ENCODE measurements at places on chromosomes 13 and 19.

- no peak for DNase-seq
Measured at GRCh38 chr19:5059213-5059574, 90.3 kb downstream of the KDM4B start.

DNA sequence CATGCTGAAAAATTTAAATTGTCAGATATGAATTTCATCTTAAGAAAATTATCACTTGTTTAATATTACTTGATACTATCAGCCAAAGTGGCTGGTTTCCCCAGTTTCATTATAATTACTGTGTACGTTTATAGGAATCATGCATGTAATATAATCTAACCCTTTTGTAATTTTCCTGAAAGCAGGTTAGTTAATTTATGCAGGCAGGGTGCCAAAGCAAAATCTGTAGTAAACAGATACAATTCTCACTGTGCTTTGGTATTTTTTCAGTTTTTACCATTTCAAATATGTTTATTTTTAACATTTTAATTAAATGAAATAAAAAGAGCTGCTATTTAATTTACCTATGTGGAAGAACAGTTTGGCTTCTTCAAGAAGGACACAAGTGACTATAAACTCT is 1227.5 kb upstream of the MIR17HG start:
- DNase-seq: no peak

DNA sequence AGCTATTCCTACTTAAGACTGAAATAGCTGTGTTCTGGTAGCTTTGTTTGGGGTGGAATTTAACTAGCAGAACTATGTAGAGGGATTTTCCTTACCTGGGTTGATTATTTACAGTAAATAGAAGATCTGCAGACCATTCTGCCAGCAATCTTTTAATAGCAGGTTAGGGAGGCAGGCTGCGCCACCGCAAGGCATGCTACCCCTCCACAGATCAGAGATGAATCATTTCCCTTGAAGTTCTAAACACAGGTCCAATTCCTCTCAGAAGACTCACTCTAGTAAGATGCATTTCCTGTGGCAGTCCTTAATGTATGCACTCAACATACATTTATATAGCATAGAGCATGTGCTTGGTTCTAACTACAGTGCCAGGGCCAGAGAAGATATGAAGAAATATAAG is 109.0 kb downstream of the TNFRSF19 start:
- no peak for DNase-seq

GRCh38 chr19:46404753-46405468 is 8.5 kb downstream of the CCDC8 start:
- peak; percentile 36 for DNase-seq

GRCh38 chr13:40668335-40668734 is 1.9 kb upstream of the FOXO1 start:
- peak; percentile 58 for DNase-seq

DNA sequence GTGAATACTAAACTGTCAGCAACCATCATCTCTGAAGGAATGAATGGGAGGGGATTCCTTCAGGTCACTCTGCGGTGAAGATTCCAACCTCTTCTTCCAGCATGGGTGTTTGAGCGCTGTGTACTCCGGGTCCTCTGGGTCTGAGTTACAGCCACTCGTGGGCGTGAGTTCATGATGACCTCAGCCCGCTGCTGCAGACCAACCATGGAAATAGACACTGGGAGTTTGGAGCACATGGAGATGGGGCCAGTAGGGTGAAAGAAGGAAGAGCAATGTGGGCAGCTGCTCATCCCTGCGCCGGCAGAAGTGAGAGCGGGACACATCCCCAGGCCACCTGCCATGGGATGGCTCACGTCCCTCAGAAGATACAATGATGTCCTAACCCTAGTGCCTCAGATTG is 16.8 kb upstream of the RAB20 start:
- no peak for DNase-seq

DNA sequence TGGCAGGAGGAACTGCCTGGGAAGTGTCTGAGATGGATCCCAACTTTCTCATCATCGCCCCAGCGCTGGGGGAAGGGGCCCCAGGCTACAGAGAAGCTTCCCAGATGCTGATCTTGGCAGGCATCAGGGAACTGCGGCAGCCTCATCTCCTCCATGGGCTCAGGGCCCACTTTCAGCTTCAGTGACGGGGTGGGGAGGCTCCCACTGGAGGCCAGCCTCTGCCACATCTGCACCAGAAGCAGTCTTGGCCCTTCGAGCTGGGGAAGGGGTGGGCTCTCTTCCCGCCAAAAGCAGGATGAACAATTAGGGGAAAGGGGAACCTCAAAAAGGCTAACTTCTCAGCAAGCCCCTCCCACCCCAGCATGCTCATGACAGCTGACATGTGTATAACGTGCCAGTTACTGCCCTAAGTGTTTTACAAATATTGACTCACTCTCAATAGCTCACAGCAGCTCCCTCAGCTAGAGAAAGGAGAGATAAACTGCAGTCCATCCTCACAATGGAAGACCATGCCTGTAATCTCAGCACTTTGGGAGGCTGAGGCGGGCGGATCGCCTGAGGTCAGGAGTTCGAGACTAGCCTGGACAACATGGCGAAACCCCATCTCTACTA is 7.1 kb upstream of the S1PR2 start:
- no peak for DNase-seq

- no peak for DNase-seq
Measured at GRCh38 chr19:23972161-23972560, 57.5 kb downstream of the ZNF726 start.

GRCh38 chr19:7494416-7495098 is 5.7 kb upstream of the PEX11G start:
- DNase-seq: no peak

DNA sequence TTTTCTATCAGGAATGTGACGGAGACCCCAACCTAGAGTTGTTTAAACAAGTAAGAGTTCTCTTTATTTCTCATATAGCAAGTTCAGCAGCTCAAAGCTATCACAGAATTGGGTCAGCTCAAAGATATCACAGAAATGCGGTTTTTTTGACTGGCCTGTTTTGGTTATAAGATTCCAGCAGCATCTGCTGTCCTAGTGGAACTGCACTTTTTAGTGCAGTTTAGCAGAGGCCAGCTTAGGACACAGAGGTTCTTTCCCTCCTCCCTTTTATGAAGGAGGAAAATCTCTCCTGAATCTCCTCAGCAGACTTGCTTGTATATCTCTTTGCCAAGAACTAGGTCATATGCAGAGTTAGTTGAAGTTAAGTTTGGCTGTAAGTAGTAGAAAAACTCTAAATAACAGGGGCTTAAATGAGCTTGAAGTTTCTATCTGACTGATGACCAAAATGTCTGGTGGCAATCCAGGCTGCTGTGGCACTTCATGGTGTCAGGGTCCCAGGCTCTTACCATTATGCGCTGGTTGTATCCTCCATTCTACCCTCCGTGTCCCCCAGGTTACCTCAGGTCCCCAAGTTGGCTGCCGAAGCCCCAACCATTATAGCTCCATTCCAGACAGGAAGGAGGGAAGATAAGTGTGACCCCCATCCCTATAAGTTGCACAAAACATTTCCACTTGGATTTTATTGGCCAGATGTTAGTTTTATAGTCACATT is 6.6 kb downstream of the PPP2R1A start:
- no peak for DNase-seq

- no peak for DNase-seq
Measured at GRCh38 chr13:21837841-21838551, 167.1 kb downstream of the FGF9 start.

DNA sequence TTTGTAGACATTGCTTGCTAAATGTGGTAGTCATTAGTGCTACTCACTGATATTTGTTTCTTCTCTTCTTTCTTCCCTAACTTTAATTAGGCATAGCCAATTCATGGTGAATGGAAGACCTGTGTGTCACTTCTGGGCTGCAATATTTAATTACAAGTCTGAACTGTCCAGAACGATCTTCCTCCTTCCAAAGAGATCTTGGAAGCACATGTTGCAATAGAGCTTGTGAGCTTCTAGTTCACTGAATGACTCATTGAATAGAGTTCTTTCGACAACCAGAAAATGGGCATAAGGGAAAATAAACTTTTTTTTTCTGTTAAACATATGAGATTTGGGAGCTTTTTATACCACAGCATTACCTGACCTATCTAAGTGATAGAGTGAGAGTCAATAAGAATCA is 1264.6 kb downstream of the PCDH9 start:
- no peak for DNase-seq

GRCh38 chr13:60758637-60759036 is 361.6 kb downstream of the TDRD3 start:
- DNase-seq: no peak

DNA sequence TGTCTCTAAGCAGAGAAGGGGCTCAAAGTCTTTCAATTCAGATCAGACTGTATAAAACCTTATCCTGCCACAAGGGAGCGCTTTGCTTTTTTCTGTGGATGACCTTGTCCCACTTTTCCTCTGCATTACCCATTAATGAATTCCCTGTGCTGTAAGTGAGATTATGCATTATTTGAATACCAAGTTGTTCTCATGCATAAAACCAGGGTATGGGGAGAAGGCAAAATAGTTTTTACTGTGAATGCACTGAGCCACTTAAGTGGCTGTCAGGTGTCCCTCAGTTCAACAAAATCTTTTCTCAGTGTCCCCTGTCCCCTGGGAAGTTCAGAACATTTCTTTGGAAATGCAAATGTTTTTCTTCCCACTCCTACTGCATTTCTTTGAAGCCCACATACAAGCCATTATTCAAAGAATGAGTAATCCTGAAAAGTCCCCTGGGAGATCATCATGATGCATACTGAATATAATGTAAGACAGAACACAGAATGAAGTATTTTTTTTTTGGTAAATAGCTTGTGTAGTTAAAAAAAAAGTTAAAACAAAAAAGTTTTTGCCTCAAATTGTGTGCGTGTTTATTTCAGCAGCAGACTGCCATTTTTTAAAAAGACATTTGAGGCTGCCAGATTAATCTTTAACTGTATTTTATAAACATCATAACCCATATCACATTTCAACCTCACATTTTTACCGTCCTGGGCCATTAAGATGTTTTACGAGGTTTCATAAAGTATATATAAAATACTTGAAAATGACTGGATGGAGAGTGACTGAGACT is 506.7 kb upstream of the PCDH9 start:
- DNase-seq: peak; percentile 73

DNA sequence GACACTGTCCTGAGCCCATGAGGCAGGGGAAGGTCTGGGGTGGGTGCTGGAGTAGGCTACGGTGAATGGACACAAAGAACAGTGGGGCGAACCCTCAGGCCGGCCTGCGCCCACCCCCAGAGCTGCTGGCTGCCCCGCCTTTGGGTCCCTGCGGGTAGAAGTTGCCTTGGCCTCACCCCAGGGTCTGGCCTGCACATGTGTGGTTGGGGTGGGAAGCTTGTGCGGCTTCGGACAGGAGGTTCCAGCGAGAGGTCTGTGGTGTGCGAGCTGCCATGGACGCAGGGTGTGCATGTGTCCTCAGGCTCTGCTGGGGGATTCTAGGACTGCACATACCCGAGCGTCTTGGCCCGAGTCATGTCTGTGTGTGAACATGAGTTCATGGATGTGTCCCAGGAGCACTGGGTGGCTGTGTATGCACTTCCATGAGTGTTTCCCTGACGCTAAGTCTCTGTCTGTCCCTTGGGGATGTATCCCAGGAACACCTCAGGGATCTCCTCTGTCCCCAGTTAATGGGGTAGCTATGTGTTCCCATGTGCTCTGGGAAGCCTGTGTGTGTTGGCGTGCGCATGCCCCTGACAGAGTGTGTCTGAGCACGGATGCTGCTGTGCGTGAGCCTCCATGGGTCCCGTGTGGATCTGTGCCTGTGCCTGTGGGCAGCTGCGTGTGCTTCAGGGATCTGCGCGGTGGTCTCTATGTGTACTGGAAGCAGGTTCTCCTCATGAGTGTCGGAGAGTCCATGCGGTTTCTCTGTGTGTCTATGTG is 20.8 kb upstream of the POU2F2 start:
- no peak for DNase-seq

- DNase-seq: no peak
Measured at GRCh38 chr13:84641491-84641890, 759.2 kb upstream of the SLITRK1 start.

- no peak for DNase-seq
Measured at GRCh38 chr13:107941345-107942029, 273.8 kb downstream of the LIG4 start.

DNA sequence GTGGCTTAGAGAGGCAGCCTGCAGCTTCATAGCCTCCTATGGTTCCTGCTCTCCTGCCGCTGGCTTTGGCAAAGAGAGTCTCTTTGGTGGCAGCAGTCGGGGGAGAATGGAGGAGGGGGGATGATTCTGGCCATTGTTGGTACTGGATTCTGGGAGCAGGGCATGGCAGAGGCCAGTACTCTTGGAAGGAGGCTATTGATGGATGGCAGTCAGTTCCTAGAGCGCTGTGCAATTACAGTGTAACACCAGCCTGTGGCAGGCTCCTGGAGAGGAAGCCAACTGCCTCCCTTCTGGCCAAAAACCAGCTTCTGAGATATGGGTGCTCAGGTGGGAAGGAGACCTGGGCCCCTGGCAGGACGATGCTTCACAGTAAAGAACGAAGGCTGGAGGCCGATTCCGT is 47.9 kb upstream of the TMTC4 start:
- peak; percentile 15 for DNase-seq

DNA sequence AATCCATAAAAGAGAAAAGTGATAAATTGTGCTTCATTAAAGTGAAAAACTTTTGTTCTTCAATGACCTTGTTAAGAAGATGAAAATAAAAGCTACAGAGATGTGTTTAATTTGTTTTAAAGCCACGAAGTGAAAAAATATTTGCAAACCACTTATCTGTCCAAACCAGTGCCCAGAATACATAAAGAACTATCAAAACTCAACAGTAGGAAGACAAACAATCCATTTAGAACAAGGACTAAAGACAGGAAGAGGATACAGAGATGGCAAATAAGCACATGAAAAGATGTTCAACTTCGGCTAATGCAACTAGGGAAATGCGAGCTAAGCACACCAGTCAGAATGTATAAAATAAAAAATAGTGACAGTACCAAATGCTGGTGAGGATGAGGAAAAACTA is 15.0 kb downstream of the GJB6 start:
- no peak for DNase-seq

GRCh38 chr19:38290631-38291147 is 13.4 kb upstream of the C19orf33 start:
- DNase-seq: no peak

GRCh38 chr13:100128838-100129237 is 39.9 kb downstream of the PCCA start:
- no peak for DNase-seq
